Caki2 (cell line): ENCODE measurements at places on chromosomes 3 and 15. TPM values are rescaled to one million over a fixed set of nuclear protein-coding genes. Genes with fewer than 3 reads are reported as not detected.

The TMEM45A gene
- 13.0 and 24.5 TPM in 2 replicates for total RNA-seq

DNA sequence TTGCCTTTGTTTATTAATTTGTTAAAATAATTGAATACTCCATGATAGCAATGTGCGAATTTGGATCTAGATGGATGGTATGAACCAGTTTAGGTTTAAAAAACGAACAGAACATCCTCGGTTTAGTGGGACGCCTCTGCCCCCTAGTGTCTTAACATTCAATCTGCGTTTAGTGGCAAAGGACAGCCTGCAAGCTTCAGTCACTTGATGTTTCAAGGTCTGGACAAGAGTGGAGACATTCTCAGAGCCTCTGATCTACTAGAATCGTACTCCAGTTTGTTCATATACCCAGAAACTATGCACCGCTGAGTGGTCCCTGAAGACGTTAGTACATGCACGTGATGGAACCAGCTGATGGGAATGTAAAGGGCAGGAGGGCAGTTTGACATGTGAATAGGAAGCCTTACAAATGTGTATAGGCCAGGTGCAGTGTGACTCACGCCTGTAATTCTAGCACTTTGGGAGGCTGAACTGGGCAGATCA lies 17.8 kb upstream of the ATP13A4 start:
- DNase-seq = peak; percentile 58

DNA sequence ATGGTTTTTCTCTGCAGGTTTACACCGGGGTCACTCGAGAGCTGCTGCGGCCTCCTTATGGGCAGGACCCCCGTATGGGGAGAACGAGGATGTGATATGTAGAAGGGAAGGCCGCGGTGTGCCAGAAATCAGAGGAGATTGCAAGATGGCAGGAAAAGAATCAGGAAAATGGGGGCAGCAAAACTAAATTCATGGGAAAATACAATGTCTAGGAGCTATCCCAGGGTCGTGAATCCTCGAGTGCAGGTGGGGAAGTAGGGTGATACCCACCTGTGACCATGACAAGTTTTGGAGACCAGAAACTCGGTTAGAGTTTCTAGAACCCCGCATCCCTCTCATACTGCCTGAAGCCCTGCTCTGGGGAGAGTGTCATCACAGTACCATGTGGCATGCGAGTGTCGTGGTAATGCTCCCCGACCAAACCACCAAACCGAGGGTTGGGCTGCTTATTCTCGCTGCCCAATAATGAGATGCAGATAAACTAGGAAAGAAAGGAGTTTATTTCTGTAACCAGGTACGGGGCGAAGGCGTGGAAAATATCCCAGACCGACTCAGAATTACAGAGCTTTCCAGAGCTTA lies 781 bp downstream of the TRNT1 start:
- peak; percentile 2 for DNase-seq

The ATP10A gene
- 2.9 and 3.0 TPM in 2 replicates for total RNA-seq

GRCh38 chr3:62159709-62160092 lies 213.6 kb downstream of the FEZF2 start:
- no peak for DNase-seq

- DNase-seq = no peak
These were observed 268.5 kb downstream of the PTPRG start for GRCh38 chr3:61829722-61830350.

GRCh38 chr3:86056962-86057361 lies 934.0 kb downstream of the VGLL3 start:
- DNase-seq = no peak

DNA sequence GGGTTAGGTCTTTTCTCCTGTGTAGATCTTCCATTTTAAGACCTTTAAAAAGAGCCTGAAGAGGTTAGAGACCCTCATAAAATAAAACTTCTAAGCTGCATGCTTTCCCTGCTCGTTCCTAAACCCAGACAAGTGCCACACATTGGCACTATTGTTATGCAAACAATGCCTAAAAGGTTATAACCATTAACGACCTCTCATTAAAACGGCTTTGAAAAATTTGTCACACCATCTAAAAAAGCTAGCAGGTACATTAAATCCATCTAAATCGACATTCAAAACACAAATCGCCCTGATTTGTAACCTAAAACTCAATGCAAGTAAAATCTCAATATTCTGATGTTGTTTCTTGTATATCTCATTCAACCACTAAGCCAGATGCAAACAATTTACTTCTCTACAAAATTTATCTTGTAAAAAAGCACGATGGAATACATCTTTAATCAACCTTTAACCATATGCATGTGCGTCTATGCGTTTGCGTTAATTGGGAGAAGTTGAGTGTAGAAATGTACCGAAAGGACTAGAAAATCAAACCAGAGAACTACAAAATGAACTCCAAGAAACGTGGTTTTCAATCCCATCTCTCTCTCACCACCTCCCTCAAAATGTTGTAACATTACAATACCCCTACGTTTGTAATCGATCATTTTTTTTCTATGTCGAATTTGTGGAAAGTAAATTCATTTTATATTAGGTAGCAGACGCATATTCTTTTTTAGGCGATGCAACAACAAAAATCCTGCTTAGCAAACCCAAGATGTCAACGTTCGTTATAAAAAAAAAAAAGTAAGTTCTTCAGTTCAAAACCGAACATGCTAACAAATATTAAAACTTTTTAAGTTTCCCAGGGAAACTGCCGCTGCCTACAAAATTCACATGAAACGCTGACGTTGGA lies 1.2 kb downstream of the ALDH1A2 start:
- DNase-seq = no peak

The STRA6 gene
- 14.9 and 17.7 TPM in 2 replicates for total RNA-seq

The TAMM41 gene
- total RNA-seq = 3.6 TPM in 1 of 2 replicates, not detected in the other

DNA sequence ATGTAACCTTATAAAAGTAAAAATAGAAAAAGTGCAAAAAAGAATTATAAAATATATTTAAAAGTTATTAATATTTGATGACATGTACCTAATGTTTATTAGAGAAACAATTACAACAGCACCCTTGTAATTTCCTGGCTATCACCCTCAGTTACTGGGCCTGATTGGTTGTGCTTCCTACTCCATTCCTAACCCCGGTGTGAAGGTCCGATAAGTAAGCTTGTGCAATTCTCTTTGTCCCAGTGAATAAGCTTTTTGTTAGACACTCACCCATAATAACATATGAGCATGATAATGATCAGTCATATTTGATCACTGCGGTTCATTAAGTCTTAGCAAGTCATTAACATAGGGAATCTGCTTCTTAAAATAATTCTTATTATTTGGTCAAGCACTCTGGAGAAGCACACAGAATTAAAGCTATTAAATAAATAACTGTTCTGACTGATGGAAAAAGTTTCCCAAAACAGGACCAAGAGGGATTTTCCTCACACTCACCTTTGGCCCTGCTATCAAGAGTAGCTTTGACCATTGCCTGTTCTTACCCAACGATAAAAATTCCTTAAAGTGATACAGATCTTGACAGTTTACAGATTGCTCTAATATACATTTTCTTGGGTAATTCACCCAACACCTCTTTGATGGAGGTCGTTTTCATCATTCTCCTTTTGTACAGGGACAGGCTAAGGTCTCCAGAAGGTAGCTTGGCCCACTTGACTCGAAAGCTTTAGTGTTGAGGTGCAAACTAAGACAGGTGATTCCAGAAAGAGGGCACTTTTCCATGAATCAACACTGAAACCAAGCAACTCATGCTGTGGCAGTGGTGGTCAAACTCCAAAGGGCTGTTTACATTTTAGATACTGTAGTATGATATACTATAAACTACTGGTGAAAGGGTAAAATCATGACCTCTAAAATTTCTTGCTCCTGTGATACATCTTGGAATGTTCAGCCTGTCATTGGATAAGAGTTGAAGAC lies 543.0 kb upstream of the KCNMB2 start:
- DNase-seq = no peak

DNA sequence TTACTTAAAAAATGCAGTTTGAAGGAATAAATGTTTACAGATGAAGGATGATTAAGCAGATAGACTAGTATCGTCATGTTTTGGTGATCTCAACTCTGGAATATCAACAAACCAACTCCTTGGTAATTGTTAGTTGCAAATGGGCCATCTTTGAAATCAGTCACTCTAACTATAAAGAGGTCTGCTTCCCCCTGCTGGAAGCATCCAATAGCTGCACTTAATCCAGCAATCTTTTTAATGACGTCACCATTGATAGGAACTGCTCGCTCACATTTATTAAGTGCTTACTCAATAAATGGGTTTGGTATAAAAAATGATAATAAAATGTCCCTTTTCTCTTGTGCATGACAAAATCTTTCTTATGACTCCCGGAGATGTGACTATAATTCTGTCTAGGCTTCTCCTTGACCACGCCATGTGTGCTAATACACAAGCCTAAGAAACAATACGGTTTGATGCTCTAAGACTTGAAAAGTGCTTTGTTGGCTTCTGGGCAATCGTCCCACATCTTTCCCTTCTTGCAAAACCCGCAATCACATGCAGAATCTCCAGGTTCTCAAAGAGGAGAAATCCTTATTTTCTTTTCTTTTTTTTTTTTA lies 227.6 kb upstream of the POU1F1 start:
- peak; percentile 59 for DNase-seq
